Suprapubic skin (tissue), 4 donors: ENCODE measurements at places on chromosomes 7 and 10.

GRCh38 chr7:49346195-49346899, 422.0 kb downstream of the CDC14C start:
- DNase-seq, result no peak

- DNase-seq, result no peak
Observed at GRCh38 chr7:125375942-125376341, 446.3 kb upstream of the POT1 start.

DNA sequence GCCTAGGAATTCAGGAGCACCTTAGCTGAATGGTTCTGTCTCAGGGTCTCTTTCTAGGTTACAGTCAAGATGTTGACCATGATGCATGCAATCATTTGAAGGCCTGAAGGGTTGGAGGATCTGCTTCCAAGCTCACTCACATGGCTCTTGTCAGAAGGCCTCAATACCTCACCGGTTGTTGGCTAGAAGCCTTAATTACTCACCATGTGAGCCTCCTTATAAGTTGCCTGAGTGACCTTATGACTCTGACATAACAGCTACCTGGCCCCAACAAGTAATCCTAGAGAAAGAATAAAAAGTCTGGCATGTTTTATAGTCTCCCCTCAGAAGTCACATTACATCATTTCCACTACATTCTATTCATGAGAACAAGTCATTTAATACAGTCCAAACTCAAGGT, 3.4 kb upstream of the C1GALT1 start:
- DNase-seq, result no peak

- DNase-seq, result no peak
Observed at GRCh38 chr7:113144817-113145216, 26.5 kb upstream of the SMIM30 start.

GRCh38 chr7:2101630-2102374, 130.9 kb downstream of the MAD1L1 start:
- DNase-seq, result no peak

DNA sequence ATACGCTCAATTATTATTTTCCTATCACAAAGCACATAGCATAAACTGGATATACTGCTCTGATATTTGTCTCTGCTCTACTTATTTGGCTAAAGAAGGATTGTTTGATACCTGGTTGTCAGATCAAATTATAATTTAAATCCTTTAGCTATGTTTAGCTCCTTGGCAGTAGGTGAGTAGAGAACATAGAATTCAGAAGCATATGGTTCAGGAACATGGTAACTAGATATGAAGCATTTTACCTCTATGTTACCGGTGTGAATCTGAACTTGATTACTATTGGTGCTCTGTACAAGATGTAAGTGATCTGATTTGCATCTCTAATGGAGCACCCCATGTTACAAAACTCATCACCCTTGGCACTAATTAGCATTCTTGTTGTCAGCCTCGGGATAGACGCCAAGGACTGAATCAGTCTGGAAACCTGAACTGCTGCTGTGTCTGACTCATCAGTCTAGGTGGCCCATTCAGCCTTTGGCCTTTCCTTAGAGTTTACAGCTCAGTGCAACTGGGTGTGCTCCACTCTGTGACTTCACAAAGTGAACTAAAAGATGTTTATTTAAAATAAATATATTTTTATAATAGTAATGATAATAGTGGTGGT, 12.3 kb upstream of the MYPN start:
- no peak for DNase-seq

DNA sequence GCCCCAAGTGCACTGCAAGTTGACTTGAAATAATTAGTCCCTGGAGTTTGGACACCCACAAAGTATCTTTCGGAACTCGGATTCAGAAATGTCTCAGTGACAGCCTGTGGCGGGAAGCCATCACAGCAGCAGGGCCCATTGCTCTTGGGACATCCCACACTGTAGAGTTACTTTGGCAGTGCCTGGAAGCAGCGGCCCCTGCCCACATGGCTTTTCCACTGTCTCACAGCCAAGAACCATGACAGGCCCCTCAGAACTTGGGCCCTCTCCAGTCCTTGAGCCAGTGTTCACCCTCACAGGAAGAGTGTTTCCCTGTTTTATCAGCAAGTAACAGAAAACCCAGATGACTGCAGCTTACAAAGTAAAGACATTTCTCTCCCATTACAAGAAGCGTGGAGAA, 477.0 kb upstream of the GALNT17 start:
- DNase-seq, result no peak

DNA sequence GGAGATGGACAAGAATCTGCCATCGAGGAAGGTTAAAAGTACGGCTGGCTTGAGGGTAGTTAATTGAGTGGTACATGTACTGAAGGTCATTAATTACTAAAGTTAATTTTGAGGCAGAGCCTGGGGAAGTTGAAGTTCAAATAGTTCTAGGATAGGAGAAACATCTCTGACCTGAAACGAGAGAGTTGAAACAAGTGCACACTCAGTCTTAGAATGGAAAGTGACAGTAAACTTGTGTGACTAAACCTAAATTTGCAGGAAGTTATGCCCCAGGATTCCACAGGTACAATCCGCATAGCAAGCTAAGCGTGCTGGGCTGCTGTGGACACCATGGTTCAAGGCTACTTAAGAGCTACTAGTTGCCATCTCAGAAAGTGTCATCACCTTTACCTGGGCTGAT, 209.9 kb downstream of the CHCHD3 start:
- no peak for DNase-seq

DNA sequence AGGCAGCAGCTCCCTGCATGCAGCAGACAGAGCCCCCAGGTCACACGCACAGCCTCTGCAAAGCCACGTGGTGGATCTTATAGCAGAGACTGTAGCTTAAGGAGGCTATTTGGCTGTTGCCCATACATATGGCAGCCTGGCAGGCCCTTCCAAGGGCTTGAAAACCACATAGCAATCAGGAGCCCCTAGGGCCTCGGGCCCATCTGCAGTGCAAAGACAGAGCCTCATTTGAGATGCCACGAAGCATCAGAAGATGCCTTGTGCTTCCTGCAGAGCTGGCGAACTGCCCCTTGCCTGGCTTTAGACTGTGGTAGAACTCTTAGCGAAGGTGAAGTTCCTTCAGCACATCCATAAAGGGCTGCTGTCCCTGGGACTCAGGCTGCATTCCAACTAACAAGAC, 309.9 kb downstream of the GRID1 start:
- DNase-seq, result peak; percentile 54

DNA sequence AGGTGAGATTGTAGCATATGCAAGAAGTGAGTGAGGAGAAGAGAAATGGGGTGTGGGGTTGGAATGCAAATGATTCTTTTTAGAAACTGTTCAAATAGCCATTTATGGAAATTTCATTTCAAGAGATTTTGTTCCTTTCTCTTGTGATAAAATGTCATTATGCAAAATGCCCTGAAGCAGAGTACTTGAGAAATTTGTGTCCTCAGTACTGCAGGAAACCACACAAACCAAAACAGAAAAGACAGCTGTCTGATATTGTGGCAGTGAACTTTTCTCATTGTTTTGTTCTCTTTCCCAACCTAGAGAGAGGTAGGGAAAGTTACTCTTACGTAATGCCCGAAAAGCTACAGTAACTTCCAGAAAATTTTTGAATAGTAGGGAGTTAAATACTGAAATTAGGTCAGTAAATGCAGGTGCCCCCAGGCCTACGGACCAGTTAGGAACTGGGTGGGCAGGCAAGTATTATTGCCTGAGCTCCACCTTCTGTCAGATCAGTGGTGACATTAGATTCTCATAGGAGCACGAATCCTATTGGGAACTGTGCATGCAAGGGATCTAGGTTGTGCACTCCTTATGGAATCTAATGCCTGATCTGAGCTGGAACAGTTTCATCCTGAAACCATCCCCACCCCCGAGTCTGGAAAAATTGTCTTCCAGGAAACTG, 34.0 kb downstream of the DLD start:
- no peak for DNase-seq

DNA sequence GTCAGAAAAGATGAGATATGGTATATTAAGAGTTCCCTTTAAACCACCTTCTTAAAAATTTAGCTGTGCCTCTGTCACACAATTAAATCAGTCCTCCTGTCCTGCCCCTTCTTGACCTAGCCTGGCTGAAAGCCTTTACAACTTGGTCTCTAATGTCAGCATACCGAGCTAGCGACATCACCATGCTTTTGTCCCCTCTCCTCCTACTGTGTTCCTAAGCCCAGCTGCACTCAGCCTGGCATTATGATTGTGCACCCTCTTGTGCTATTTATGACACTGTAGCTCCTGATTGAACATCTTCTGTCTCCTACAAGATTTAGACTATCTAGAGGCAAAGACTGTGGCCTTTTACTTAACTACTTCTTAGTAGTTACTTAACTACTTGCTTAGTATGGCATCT, 29.2 kb downstream of the TDRD1 start:
- no peak for DNase-seq

DNA sequence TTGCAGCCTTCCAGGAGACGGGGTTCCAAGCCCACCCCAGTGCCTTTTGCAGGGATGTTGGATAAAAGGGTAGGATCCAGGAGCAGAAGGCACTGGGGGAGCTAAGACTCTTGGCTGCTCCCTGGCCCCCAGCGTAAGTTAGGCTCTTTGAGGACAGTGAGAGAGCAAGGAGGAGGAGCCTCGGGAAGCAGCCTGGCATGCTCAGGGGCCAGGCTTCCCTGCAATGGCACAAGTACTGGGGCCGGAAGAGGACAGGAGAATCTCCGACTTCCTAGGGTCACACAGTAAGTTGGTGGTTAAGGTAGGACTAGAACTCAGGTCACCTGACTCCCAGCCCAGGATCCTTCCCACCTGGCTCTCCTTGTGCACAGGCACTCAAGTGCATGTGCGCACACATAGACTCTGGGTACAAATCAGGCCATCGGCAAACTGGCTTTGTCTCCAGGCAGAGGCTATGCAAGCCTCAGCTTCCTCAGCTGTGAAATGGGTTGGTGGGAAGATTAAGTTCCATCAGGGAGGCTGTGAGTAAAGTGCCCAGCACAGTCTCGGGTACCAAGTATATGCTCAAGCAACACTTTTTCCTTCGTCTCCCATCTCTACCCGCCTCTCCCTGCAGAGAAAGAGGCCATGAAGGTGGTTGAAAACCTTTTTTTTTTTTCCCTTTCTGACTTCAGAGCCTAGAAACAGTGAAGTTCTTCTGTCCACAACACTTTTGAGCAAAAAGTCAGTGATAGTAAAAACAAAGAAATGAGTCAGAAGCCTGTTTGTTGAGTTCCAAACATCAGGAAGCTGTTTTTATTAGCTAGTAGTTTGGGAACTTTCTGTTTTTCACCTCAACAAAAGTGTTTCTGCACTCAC, 79.1 kb downstream of the NEURL1 start:
- DNase-seq, result no peak

DNA sequence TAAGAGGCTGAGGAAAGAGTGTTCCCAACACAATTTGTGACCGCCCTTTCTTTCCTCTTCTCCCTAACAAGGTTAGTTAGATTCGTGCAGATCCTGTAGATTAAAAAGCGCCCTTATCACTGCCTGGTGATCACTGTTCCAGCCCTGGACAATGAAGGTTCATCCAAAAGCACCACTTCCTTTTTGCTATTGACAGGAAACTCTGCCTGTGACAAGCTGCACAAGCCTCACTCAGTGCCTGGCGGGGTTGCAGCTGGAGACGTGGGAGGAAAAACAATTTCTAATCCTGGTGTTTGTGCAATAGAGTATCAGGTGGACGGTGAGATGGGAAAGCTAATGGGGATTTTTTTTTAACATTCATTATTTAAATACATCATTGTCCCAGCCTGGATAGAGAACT, 105.9 kb upstream of the CAV2 start:
- DNase-seq, result no peak

DNA sequence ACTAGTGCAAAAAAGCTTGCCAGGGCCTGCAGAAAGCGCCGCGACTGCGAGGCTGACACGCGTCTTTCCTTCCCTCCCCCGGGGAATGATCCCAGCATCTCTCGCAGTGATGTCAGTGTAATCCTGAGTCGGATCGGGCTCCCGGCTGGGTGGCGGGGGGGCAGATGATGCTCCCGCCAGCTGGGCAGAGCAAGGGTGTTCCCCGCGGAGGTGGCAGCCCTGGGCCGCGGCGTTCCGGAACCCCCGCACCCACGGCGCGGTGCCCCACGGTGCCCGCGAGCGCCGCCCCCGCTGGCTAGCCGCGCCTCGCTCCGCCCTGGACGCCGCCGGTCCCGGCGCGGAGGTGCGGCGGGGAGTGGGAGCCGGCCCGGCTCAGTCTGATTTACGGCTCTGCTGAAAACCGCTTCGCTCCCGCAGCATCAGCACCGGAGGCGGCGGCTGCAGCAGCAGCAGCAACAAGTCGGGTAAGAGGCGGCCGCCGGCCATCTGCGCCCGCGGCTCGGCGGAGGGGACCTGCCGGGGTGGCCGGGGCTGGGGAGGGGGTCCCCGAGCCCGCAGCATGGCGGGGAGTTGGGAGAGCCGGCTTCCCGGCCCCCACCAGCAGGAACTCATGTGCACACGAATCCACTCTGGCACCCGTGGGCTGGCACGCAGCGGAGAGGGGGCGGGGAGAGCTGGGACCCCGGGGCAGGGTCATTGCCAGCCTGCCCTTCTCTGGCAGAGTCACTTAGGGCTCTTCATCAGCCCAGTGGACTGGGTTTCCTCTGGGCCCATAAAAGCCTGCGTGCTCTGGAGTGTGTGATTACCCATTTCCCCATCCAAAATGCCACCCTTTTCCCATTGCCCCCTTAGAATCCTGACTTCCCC, at the start of gene ZNF365:
TSS of gene ZNF365 (plus strand) at position 375 of the 867 bp plus-strand sequence. CDS start 1,825 bp downstream, outside the sequence.
- DNase-seq, result no peak

GRCh38 chr10:132179551-132180392, 7.0 kb upstream of the DPYSL4 start:
- DNase-seq, result no peak

DNA sequence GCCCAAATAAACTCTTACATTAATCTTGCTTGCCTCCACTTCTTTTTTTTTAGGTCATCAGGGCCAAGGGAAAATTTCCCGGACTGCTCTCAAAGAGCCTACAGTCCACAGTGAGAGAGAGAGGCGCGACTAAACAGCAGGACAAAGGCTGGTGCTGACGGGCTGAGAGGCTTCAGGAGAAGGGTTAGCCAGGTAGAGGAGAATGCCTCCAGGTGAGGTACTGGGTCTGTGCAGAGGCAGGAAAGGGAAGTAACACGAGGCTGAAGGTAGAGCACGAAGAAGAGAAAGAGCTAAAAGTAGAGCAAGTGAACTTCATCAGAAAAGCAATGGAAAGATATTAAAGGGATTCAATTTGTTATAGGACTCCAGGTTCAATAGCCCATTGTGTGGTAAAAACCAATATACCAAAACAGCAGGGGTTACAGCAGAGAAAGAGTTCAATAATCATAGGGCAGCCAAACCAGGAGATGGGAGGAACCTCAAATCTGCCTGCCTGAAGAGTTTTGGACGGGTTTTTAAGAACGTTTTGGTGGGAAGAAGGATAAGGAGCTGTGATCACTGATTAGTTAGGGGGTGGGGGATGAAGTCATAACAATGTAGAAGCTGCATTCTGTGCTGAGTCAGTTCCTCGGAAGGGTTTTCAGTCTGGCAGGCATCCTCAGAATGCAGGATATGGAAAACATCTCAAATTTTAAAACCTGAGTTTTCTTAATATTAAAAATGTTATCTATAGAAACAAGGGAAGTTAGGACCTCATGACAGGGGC, 171.5 kb downstream of the AKR1D1 start:
- no peak for DNase-seq

- no peak for DNase-seq
Observed at GRCh38 chr10:57657164-57657765, 610.4 kb downstream of the IPMK start.
